ENCODE measurements at places on chromosomes 16 and 17.

DNA sequence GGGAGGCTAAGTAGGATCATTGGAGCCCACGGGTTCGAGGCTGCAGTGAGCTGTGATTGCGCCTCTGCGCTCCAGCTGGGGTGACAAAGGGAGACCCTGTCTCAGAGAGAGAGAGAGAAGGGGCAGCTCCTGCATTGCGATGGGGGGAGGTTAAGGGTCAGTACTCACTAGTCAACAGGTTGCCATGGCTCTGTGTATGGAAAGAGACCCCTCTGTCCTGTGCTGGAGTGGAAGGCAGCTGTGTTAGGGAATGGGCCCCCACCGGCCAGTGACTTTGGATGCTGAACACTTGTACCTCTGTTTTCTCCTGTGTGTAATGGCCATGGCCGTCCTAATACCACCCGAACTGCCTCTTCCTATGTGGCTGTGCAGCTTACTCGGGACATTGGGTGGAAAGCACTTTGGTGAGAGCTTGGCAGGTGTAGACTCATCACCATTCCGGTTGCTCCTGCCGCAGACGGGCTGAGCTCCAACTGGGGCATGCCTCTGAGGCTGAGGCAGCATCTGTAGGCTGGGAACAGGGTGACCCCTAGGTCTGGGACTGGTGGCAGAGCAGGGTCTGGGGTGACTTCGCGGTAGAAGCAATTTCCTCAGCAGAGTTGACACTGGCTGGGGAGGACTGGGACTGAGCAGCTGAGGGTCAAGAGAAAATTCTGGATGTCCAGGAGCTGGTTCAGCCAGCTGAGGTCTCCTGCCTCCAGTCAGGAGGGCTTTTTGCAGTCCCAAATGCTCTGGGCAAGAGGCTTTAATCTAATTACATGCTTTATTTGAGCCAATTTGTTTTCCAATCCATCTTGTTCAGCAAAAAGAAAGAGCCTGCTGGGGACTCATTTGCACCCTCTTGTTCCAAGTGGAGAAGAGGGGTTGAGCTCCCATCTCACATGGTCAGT lies 184.5 kb downstream of the NTN1 start:
- no peak for DNase-seq

- no peak for DNase-seq
Observed at GRCh38 chr17:49602783-49603182, 27.1 kb downstream of the NXPH3 start.

GRCh38 chr17:77782201-77782600 lies 176.3 kb upstream of the TNRC6C start:
- no peak for DNase-seq

DNA sequence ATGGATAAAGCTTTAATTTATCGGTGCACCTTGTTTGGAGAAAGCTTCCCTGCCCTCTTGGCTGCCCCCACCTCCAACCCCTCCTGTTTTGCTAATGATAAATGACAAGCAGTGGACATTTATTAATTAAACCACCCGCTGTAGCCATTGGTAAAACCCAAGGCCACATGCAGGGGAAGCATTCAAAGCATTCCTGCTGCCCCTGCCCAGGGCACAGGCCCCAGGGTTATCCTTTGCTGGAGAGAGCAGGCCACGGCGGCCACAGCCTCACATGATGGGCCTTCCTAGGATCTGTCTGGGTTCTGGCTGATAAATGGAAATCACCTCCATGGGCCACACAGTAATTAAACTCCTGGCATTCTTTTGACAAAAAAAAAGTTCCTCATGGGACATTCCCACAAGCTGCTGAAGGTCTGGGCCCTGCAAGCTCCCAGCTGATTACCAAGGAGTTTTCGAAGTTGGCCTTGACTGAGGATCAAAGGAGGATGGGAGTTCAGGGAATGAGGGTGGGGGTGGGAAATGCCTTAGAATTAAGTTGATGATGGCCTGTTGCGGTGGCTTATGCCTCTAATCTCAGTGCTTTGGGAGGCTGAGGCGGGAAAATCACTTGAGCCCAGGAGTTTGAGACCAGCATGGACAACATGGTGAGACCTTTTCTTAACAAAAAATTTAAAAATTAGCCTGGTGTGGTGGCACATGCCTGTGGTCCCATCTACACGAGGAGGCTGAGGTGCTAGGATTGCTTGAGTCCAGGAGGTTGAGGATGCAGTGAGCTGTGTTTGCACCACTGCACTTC lies 35.5 kb downstream of the SOST start:
- no peak for DNase-seq

- no peak for DNase-seq
Observed at GRCh38 chr16:20884240-20884556, 16.0 kb downstream of the DCUN1D3 start.

GRCh38 chr17:59342681-59343131 lies 11.3 kb downstream of the YPEL2 start:
- no peak for DNase-seq

GRCh38 chr16:47722046-47722445 lies 260.9 kb downstream of the PHKB start:
- DNase-seq = no peak

DNA sequence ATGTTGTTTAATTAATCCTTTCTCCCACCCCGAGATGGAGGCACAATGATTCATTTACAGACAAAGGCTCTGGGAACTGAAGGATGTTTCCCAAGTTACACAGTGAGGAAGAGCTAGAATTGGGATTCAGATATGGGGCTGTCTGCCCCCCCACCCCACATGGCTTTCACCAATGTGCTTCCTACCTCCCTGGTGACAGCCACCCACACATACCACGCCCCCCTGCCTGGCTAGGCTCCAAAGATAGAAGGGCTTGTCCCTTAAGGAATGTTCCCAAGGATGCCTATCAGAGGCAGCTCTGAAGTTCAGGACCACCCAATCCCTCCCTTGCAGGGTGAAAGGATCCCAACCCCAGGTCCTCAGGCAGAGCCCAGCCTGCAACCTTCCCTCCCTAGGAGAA lies 32.9 kb downstream of the CFAP20 start:
- DNase-seq = no peak

- no peak for DNase-seq
Observed at GRCh38 chr16:617855-618254, 12.9 kb upstream of the WFIKKN1 start.

DNA sequence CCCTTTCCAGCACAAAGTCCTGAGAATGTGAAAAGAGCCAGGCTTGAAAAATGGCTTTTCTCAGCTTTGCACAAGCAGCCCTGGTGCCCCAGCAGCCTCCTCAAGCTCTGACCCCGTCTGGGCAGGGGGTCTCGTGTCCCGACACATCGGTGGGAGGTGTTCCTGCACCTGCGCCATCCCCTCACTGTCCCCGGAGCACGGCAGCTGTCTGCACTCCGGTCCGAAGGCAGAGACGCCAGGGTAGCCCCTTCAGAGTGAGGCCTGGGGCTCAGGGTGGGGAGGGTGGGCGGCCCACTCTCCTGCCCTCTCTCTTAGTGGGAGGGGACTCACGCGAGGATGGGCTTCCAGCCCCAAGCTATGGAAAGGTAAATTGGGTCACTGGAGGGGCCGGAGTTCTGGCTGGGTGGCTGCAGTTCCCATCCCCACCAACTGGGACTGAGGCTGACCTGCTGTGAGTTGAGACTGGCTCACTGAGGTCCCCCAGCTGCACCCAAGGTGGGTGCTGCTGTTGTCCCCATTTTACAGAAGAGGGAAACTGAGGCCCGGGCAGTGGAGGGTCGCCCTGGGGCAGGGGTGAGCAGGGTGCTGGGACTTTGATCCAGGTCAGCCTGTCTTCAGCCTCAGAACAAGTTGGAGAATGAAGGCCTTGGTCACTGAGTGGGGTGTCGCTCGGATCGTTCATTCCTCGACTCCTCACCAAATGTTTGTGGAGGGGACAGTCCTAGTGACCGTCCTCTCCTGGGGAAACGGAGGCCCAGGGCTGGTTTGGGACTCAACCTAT lies 2.3 kb upstream of the BAIAP3 start:
- no peak for DNase-seq

DNA sequence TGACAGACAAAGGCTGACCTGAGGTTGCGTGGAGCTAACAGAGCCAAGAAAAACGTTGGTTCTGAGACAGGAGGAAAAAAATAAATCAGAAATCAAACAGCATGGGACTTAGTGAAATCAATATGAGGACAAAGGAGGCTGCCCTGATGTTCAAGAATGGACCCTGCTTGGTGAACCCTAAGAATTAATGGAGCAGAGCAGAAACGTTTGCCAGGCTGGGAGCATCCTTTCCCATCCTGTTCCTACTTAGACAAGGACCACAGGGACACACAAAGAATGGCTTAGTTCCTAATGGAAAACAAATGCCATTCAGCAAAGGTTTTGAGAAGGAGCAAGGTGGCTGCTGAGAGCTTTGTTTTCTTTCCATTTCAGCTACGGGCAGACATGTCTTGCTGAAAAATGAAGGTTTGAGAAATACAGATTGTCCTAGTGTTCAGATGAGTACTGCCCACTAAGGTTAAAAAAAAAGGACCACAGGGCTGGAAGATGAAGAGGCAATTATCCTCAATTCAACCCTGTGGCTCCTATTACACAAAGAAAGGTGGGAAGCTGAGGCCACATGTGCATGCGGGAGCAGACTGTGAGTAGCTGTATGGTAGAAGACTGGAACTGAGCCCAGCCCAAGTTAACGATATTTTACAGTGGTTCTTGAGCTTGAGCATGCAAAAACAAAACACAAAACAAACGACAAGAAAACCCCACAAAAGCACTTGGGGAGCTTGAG lies 230.1 kb downstream of the SLC39A11 start:
- DNase-seq = no peak

DNA sequence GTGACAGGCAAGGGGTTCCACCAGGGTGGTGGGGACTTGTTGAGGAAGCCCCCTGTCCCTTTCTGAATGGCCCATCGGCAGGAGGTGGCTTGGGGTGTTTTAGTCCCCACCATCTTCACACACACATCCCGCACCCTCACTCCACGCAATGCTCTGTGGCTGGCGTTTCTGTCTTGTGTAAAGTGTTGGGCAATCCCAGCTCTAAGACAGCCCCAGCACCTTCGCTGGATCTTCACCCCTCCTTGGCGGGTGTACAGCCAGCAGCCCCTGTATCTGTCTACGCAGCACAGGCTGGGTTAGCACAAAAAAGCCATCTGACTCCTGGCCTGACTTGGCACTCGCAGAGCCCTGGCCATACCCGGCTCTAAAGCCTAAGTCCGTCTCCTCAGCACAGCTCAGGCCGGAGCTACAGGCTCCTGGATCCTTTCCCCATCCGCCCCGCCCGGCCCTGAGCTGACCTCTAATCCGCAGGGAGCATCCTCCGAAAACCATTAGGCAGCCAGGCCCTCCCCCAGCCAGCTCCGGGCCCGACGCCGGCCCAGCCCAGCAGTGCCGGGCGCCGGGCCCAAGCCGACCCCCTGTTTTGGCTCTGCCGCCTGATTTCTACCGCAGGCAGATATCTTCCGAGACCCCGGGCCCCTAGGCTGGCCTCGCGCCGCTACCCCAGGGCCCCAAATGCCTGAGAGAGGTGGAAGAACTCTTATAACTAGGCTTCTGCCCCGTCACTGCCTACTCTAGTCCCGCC lies 42.4 kb upstream of the TAC4 start:
- no peak for DNase-seq

DNA sequence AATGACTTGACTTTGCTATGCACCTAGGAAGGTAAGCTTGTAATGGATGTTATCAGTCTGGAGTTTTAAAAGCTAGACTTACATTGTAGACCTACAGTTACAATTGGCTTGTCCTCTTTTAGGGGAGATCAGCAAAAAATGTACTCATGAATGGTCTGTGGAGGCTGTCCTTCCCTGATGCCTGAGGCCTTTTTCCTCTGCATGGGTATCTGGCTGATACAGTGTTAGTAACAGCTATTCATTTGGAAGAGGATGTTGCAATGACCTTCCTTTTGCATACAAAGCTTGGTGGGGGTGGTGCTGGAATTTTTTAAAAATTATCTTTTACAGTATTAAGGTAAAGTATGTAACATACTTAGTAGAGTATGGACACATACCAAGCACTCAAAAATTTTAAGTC lies 525.5 kb downstream of the KIF2B start:
- no peak for DNase-seq

- DNase-seq = no peak
Observed at GRCh38 chr17:48577946-48578615, at the start of gene HOXB4. Gene HOXB4, minus strand, starts transcription at chr17:48578350. Its CDS starts 31 bp downstream, at chr17:48578319.

DNA sequence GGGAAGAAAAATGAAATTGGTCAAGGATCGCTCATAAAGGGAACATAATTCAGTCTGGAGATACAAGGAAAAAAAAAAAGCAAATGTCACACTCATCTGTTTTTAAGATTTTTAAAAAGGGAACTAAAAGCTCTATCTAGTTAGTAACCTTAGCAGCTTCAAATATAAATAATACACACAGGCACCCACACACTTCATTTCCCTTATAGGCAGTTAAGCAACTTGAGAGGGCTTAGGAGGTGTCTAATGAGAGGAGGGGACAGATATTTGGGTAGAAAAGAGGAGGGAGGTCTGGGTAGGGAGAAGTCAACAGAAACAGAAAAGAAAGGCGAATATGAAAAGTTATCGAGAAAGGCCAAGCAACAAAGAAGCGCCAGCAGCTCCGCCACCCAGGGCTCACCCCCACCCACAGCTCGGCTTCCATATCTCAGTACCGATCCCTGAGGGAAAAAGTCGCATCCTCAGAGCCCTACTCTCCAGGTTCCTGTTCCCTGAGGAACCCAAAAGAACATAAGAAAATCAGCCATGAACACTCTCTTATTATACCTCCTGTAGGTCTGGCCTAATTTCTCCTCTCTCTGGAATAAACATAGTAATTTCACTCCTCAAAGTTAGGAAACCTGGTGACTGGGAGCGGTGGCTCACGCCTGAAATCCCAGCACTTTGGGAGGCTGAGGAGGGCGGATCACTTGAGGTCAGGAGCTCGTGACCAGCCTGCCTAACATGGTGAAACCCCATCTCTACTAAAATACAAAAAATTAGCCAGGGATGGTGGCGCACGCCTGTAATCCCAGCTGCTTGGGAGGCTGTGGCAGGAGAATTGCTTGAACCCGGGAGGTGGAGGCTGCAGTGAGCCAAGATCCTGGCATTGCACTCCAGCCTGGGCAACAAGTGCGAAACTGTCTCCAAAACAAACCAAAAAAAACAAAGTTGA lies 69.6 kb upstream of the RCVRN start:
- no peak for DNase-seq

GRCh38 chr17:42163113-42163512 lies 8.3 kb upstream of the RAB5C start:
- peak; percentile 33 for DNase-seq

DNA sequence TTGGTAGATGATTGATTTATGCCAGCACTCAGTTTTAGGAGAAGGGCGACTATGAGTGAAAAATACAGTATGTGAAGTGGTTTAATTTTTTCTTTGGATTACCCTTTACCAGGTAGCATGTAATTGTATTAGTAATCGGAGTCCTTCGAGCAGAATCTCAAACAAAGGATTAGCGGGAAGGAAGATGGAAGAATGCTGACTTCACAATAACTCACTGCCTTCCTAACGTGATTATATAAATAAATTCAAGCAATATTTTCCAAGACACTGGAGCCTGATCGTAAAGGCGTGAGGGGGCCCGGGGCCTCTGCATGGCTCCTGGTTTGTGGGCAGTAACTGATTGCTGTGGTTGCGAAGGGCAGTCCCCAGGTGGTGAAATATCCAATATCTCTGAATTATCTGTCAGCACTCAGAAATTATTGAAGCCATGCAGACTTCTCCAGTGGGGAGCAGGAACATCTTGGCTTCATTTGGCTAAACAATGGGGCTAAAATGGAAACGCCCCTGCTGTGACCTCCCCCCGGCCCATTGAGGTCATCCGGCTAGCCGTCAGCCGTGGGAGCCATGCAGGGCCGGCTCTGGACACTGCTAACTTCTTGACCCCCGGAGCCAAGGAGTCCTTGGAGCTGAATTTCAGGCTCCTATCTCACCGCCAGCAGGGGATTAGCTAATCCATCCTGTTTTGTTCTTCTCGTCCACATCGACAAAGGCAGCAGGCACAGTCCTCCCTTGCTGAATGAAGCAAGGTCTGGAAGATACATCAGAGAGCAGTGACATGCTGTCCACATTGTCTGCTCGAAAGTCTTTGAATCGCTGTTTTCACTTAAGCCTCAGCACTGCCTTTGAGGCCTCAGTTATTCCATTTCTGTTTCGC lies 295.9 kb upstream of the N4BP1 start:
- DNase-seq = no peak
